ENCODE measurements at places on chromosomes 3 and 15. TPM values are rescaled to one million over a fixed set of nuclear protein-coding genes. Genes with fewer than 3 reads are reported as not detected.
A peak's percentile ranks its signal among the peaks of the same experiment; 100 is the strongest.

DNA sequence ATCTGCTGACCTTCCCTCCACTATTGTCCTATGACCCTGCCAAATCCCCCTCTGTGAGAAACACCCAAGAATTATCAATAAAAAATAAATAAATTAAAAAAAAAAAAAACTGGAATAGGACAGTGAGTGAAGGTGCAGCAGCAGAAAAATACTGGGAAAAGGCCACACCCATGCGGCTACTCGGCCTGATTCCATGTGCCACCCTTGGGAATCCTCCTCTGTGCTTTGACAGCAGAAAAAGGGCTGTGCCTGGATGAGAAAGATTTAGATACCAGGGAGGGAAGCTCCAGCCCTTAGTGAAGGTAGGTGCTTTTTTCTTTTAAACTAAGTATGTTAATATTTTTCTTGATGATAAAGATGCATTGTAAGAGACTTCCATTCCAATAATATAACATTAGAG is 107.8 kb downstream of the CTNNB1 start:
- no peak for DNase-seq

GRCh38 chr3:4503050-4503449 is 9.9 kb downstream of the ITPR1 start:
- DNase-seq, result no peak

- no peak for DNase-seq
These were observed 23.0 kb downstream of the IGF1R start for GRCh38 chr15:98671060-98672008.

DNA sequence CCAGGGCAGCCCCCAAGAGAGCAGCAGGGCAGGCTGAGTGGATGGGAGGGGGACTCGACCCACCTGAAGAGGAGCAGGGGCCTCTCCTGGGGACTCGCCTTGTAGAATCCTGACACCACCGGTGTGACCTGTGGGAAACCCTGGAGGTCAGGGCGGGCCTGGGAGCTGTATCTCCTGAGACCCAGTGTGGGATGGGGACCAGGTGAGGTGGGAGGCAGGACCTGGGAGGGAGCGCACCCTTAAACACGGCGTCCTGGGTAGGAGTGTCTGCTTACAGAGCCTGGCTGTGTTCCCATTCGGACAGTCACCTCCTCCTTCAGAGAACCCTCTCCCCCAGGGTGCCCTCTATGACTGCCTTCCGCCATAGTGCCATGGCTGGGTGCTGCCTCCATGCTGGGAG is 27.1 kb downstream of the C15orf39 start:
- DNase-seq, result peak; percentile 64

The CD200R1 gene
- total RNA-seq, result 1.3 TPM
